AG10803 (cell line): ENCODE measurements at places on chromosomes 3 and 15.
A peak's percentile ranks its signal among the peaks of the same experiment; 100 is the strongest.

DNA sequence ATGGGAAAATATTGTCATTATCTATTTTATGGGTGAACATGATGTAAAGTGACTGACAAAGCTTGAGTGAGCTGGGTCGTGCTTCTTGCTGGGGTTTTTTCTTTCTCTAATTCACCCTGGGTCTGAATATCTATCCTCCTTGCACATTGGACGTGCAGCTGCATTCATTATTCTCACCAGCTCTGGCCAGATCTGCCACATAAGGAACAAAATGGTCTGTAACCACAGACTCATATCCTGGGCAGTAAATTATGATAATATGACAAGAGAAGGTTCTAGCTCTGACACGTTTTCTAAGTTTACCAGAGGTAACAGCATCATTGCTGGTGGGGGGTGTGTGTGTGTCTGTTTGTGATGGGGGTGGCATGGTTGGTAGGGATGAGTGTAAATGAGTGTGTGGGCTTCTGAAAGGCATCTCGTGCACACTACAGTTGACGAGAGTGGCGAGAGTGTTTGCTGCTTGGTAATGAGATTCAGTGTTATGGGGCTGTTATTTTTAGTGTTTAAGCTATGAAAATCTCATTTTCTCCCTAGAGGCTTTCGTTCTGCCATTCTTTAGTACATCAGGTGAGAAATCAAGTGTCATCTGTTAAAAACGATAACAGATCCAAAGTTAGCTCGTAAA is 418.4 kb downstream of the PDCD6IP start:
- DNase-seq, result no peak

GRCh38 chr3:50120364-50121071 is 31.8 kb downstream of the RBM5 start:
- no peak for DNase-seq

DNA sequence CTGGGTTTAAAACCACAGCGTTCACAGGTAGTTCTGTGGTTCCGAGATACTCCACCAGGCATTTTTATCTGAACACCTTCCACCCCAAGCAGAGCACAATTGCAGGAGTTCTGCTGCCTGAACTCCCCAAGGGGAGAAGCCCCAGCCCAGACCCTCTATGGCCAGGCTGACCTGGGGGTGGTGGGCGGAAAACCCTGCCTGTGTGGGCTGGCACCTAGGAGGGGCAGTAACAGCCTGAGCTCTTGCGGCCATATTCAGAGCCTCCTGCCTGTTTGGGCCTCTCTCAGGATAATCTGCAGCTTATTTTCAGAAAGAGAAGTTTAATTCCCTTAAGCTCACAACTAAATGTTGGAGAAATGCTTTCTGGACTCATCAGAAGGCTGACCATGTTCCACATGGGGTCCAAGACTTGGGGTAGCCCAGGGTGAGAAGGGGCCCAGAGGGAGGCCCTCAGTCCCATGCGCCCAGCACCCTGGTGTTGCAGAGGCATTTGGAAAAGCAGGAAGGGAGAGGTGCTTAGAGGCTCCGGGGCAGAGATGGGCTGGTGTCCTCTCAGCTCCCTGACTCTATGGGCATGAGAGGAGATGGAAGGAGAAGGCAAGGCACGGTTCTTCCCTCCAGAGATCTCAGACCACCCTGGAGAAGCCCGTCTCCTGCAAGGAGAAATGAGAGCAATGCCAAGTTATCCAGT is 195.6 kb upstream of the TPM1 start:
- no peak for DNase-seq

GRCh38 chr3:58471025-58471887 is 20.6 kb upstream of the KCTD6 start:
- peak; percentile 85 for DNase-seq

GRCh38 chr3:176967522-176967921 is 229.8 kb downstream of the TBL1XR1 start:
- peak; percentile 18 for DNase-seq

- DNase-seq, result no peak
These were observed 11.5 kb downstream of the KBTBD13 start for GRCh38 chr15:65087873-65088642.

DNA sequence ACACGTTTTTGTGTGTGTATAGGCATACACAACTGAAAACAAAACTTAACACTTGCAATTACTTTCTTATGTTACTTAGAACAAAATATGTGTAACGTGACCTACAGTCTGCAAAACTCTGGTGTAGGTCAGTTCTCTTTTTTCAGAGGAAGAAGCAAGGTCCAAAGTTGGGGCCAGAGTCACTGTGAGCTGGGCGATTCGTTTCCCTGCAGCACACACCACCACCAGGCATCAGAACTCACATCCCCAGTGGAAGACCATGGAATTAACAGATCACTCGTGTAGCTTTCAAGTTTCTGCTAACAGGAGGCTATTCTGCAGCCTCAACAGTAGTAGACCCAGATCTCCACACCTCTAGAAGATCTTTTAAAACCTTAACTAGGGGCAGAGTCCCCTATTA is 25.8 kb downstream of the ANP32A start:
- DNase-seq, result no peak

GRCh38 chr3:87120881-87121280 is 106.2 kb upstream of the CHMP2B start:
- DNase-seq, result no peak

- no peak for DNase-seq
These were observed 15.0 kb upstream of the LTF start for GRCh38 chr3:46479696-46480095.

GRCh38 chr3:84967767-84968581 is 9.2 kb downstream of the CADM2 start:
- DNase-seq, result peak; percentile 0
